ENCODE measurements at places on chromosomes 12 and 14.

DNA sequence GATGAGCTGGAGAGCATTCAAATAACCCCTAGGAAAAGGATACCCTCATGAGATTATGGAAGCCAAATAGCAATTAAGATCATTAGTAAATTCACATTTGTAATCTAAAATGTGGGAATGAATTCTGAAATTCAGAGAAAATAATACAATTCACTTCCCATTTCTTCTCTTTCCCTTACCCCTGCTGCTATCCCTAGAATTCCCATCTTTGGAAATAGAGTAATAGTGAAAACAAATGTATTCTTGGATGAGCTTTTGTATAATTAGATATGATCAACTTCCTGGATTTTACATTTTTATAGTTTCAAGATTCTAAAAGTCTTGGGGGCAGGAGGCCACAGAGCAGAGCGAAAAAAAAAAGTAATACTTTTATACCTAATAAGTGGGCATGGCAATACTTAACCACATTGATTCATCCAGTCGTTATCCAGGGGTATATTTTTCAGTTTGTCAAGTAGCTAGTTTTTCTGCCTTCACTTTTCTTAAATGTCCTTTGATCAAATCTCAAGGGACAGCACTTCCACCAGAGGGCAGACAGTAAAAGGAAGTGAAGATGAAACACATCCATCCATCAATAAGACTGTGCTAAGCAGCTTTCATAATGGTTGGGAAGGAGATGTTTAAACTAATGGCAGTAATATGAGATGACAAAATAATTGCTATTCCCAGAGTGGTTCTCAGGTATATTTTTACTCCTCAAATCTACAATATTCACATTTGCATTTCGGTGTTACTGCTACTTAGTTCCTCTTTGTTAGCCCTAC is 401.3 kb downstream of the DIO2 start:
- no peak for DNase-seq

GRCh38 chr14:70821584-70822529 is 12.5 kb upstream of the MAP3K9 start:
- peak; percentile 64 for DNase-seq

DNA sequence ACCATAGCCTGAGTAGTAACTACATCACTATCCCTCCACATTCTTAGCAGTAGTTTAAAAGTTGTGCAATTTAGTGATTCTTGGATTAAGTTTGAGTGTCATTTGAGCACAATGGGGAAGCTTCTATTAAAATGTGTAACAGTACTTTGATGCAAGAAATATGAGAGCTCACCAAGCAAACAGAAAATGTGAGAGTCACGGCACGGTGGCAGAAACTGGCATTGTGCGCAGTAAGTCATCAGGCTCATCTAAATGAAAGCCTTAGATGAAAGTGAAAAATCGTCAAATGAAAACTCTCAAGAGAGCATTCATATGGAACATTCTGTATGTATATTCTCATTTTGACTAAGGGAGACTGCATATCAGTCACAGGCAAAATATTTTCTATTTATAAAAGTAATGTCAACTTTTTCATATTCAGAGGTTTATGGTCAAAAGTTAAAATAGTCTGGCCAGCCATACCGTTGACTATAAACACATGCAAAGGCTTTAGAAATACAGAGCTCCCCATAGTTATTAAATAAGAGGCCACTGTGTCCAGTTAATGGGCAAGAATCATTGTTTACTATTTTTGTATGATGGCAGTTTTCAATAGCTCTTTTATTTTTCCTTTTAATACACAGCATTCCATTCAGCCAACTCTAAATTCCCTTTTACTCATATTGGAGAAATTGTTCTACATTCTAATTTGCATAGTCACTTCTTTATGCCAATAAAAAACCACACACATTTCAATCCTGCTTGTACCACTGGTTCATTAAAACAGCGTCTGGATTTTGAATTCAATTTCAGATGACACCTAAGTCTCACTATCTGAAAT is 167.9 kb downstream of the PRKD1 start:
- no peak for DNase-seq

GRCh38 chr12:75656210-75656609 is 144.8 kb upstream of the KRR1 start:
- DNase-seq, result no peak

- no peak for DNase-seq
These were observed 789.4 kb upstream of the TBX3 start for GRCh38 chr12:115473257-115473956.

DNA sequence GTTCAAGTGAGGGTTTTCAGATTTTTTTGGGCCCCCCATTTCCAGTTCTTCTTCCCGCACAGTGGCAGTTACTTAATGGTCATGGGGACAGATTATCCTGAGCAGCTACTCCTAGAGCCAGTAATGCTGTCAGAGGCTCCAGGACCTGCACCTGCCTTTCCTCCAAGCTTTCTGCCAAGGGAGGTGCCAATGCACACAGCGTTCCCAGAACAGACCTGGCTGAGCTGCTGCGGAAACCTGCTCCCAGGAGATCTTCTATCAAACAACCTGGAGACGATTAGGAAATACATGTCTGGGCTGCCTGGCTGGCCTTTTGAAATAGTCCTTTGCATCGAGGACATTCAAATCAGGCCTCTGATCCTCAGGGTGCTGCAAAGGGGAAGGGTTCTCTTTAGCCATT is 120.9 kb downstream of the SLC8A3 start:
- DNase-seq, result no peak

DNA sequence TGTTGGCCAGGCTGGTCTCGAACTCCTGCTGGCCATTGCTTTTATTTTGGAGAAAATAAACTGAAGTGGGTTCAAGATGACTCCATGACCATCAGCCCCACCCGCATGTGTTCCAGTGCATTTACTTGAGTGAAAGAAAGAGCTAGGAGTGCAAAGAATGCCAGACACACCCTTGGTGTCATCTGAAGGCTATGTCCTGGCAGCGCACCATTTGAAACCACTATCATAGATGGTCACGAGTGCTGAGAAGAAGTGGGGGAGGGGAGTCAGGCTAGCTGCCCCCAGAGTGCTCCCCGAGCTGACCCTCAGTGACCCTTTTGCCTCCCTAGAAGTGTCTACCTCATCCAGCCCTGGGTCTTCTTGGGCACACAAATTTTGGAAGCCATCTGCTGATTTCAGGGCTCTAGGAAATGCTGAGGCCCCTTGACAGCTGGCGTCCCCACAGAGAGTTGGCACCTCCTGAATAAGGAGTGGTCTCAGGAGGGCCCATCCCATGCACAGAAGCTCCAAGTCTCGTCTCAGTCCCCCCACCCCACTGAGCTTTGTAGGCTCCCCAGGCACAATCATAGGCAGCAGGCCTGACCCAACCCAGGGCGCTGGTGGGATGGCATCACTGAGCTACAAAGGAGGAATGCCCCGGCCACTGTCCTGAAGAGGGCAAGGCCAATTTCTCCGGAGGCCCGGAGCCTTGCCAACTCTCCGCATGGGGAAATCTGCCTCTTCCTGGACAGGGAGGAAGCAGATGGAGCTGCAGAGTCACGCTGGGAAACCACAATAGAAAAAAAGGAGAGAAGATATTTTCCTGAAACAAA is 28.0 kb downstream of the PXN start:
- DNase-seq, result no peak

- no peak for DNase-seq
These were observed 68.8 kb downstream of the MDGA2 start for GRCh38 chr14:47606566-47606965.

- DNase-seq, result no peak
These were observed 237.4 kb downstream of the CHST11 start for GRCh38 chr12:104694161-104694560.

- no peak for DNase-seq
These were observed 16.5 kb downstream of the ITPK1 start for GRCh38 chr14:93099196-93099595.

DNA sequence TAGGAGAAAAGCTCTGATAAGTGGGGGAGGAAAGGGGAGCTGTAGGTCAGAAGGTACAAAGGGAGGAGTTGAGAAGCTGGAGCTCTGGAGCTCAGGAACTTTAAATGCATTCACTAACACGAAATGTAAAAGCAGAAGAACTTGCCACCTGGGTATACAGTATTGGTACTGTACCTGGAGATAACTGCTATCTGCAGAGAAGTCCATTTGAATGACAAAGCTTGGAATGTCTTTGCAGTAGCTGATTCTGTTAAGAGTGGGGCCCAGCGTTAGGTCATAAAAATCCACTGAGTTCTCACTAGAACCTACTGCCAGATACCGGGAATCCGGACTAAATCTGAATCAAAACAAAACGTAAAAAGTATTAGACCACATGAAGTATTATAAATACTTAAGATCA is 55.6 kb downstream of the ZC3H14 start:
- no peak for DNase-seq

- DNase-seq, result no peak
These were observed 173.2 kb downstream of the SLC35F4 start for GRCh38 chr14:57692671-57693070.

DNA sequence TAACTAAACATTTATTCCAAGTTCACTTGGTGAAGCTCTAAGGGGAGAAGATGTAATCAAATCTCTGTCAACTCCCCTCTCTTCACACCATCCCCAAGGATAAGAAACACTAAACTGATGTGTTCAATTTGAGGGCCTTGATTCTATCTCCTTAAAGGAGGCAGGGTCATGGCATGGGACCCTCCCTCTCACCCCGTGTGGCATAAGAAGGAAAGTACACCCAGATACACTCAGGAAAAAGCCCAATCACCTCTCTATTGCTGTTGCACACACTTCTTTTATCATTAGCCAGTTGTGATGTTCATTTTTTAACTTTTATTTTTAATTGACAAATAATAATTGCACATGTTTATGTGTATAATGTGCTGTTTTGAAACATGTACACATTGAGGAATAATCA is 35.1 kb downstream of the WASHC3 start:
- no peak for DNase-seq

- DNase-seq, result no peak
These were observed 1598.0 kb upstream of the TMEM132C start for GRCh38 chr12:126668961-126669360.

GRCh38 chr12:131199221-131199620 is 245.5 kb downstream of the ADGRD1 start:
- DNase-seq, result no peak

- no peak for DNase-seq
These were observed 5.4 kb downstream of the SIX6 start for GRCh38 chr14:60514378-60514740.

- DNase-seq, result no peak
These were observed 22.4 kb downstream of the FAM177A1 start for GRCh38 chr14:35068238-35069012.

DNA sequence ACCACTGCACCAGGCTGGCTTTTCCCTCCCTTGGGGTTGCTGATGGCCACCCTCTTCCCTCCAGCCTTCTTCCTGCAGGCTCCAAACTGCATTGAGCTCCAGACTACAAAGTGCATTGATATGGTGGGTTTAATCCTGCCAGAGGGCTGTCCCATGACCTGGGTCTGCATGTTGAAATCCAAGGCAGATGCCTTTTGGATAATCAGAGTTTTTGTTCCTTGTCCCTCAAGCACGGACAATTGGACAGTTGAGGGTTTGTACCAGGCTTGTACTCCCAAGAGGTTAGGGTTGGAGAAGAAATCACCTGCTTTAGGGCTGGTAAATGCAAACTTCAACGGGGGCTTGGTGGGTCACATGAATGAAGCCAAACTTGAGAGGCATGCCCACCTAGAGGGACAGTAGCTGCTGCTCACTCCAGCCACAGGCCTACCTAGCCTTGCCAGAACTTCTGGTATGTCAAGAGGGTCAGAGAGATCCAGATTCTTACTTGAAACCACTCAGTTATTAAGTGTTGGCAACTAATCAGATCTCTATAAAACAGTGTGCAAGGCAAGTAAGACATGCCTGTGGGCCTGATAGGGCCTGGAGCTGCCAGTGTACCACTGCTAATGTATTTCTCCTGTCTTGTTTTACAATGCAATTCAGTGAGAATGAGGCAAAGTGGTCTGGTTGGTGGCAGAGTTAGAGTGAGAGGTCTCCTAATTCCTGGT is 21.7 kb upstream of the KRT83 start:
- no peak for DNase-seq

- no peak for DNase-seq
These were observed 27.0 kb downstream of the CHD8 start for GRCh38 chr14:21428930-21429329.

GRCh38 chr14:54758041-54758440 is 144.6 kb downstream of the GCH1 start:
- no peak for DNase-seq

DNA sequence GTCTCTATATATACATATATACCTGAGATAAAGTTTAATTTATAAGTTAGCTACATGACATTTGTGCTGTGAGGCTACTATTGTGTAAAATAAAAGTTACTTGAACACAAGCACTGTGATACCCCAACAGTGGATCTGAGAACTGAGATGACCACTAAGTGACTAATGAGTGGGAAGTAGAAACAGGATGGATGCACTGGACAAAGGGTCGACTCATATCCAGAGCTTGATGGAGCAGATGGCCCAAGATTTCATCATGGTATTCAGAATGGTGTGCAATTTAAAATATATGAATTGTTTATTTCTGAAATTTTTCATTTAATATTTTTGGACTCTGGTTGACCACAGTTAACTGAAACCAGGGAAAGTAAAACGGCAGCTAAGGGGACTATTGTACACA is 908.6 kb upstream of the MDGA2 start:
- DNase-seq, result no peak

- no peak for DNase-seq
These were observed 333.3 kb downstream of the ZFP36L1 start for GRCh38 chr14:68459480-68460136.

- no peak for DNase-seq
These were observed 180.5 kb downstream of the CAND1 start for GRCh38 chr12:67449591-67450052.

- no peak for DNase-seq
These were observed 6.1 kb downstream of the CARMIL3 start for GRCh38 chr14:24057867-24058259.
